ENCODE measurements at places on chromosomes 2 and 18.

- no peak for DNase-seq
These were observed 71.0 kb downstream of the PDE1A start for GRCh38 chr2:182355815-182356214.

GRCh38 chr18:58405107-58405898 lies 223.6 kb downstream of the ALPK2 start:
- DNase-seq, result no peak

DNA sequence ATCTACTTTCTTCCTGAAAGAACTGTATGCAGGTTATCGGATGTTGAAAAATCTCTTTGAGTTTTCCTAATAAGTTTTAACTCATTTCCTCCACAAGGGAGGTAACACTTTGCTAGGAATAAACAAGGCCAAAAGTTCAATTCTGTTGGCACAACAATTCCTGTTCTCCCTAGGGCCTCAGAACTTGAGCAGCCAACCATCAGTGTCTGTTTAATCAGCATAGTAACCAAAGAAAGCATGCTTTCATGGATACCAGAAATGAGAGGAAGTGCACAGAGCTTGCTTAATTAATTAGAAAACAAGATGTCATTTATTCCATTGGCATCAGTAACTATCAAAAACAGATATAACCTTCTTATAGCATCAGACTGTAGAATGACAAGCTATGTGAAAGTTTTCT lies 503.2 kb upstream of the CNTNAP5 start:
- no peak for DNase-seq

DNA sequence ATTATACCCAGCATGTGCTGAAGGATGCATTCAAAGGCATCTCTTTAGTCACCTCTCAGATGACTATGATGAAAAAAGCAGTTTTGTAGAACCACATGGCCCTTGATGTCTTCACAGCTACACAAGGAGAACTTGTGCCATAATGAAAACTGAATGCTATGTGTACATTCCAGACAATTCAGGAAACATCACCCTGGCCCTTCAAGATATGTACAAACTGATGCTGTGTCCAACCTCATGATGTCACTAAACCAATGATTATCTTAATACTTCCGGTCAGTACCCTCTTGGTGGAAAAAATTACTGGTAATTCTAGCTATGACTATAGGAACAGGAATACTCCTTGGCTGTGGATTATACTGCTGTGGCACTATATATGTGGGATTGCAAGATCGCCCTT lies 20.0 kb downstream of the DUSP11 start:
- no peak for DNase-seq

DNA sequence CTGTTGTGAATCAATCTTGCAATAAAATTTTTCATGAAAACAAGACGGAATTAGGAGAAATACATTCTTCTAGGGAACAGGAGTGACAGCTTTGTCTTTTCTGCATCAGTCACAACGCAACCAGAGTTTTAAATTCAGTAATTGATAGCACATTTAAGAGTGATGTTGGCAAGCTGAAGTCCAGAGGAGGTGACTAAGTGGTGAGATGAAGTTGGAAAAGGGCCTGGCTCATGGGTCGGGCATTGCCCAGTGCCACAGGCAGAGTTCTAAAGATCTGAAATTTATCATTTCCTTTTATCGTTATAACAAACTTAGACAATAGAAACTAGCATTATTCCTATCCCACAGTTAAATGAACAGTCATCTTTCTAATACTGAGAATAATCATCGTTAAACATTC lies 764.6 kb upstream of the ZEB2 start:
- no peak for DNase-seq

DNA sequence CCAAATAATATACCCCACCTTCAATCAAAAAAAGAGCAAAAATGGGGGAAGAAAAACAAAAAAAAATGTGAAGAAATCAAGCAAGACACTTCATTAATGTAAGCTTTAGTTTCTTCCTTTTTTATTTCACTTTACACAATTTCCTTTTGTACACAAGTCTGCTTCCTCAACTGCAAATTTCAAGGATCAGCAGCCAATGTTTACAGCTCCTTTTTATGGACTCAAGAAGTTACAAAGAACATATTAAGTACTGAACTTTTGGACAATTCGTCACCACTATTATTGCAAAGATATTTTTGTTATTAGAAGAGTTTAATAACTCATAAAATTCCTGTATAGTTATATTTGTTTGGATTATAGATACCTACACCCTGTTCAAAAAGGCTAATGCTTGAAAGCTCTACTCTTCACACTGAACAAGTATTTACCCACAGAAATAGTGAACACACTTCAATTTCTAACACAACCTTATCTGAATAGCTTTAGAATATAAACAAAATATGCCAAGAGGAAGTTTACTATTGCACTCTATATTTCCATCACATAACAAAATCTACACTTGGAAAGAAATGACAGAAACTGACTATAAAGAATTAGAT lies 658.7 kb upstream of the CNTNAP5 start:
- no peak for DNase-seq

DNA sequence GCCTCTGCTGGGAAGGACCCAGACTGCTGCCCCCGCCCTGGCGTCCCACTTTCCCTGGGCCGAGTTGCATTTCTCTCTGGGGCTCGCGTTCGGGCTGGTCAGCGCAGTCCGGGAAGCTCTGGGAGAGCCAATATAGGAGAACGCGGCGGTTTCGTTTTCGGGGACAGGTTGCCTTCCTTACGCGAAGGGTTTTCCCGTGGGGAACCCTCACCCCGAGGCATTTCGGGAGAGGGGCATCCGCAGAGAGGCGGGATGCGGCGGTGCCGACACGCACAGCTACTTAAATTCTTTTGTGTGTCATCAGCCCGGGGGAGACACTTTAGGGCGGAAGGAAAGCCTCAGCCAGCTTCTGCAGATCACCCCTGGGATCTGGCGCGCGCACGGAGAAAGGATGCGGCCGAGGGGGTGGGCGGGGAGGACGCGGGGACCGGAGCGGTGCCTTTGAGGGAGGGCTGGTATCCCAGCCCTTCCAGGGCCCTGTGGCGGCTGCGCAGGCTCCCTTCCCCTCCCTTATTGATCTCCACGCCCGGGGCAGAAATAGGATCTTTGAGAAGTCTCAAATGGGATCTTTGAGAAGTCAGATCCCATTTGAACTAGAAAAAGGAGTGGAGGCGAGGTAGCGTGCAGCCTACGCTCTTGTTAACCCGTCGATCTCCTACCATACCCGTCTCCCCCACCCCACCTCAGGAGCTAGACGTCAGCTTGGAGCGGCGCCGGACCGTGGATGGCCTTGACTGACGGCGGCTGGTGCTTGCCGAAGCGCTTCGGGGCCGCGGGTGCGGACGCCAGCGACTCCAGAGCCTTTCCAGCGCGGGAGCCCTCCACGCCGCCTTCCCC lies 1.2 kb downstream of the GATA6 start:
- no peak for DNase-seq

- no peak for DNase-seq
These were observed 65.0 kb upstream of the NYAP2 start for GRCh38 chr2:225334514-225334913.

DNA sequence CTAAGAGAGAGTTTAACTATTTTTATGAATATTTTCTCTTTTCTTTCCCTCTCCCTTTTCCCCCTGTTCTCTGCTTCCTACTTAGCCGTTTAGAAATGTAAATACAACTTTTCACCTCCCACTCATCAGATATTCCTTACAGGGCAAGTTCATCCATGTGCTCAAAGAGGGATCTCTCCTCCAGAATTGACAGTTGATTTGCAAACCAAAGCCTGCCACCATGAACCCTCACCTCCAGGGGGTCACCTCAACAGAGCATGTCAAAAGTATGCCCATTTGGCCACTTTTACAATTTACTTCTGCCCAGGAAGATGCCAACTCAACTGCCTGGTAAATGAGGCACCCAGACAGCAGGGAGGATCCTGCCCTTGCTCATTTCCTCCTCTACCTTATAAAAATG lies 149.2 kb upstream of the GYPC start:
- no peak for DNase-seq

- DNase-seq, result no peak
These were observed 16.5 kb downstream of the CDH19 start for GRCh38 chr18:66587430-66587829.

- no peak for DNase-seq
These were observed 144.1 kb downstream of the EVA1A start for GRCh38 chr2:75416420-75417342.

GRCh38 chr18:6553234-6553900 lies 138.7 kb upstream of the L3MBTL4 start:
- no peak for DNase-seq

- no peak for DNase-seq
These were observed 125.4 kb downstream of the SPTBN1 start for GRCh38 chr2:54581326-54582039.

DNA sequence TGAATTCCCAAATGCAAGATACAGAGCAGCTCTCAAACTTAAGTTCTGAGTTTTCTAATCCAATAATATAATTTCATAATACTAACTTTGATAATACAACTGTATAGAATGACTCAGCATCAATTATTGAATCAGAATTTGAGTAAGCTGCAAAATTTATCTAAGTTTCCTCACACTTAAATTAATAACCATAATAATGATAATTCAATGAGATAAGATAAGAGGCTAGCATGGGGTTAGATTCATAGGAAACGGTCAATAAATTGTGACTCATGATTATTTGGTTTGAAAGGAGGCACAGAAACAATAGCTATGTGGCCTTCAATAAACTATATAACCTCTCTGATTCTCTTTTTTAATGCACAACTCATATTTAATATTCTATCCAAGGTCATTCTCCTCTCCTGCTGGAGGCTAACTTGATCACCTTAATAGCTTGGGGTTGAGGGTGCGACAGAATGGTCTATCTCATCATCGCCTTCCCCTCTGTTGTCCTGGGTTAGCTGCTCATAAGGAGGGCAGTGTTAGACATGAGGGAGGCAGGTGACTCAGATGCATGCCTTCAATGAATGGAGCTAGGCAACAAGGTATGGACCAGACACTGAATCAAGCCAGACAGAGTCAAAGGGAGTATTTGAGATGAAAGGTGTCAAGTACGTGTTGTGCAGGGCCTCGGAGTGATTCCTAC lies 36.2 kb upstream of the BMP10 start:
- DNase-seq, result no peak

GRCh38 chr2:235384624-235385023 lies 109.2 kb upstream of the AGAP1 start:
- no peak for DNase-seq

DNA sequence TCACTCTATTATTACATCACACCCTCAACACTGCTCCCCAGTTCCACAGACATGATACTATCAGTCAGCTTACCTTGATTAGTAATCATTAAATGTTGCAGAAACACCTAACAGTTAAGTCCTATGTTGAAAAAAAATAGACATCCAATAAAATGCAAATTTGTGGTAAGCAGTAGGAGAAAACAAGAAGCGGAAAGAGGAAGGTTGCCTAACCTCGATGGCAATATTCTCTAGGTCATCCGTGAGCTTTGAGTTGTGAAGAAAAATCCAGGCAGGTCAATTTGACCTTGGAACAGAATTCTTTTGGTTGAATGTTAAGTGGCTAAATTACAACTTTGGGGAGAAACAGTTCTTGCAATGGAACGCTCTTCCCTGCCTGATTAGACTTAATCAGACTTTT lies 264.4 kb downstream of the AFF3 start:
- no peak for DNase-seq

GRCh38 chr18:60555625-60556024 lies 183.1 kb upstream of the MC4R start:
- DNase-seq, result no peak

DNA sequence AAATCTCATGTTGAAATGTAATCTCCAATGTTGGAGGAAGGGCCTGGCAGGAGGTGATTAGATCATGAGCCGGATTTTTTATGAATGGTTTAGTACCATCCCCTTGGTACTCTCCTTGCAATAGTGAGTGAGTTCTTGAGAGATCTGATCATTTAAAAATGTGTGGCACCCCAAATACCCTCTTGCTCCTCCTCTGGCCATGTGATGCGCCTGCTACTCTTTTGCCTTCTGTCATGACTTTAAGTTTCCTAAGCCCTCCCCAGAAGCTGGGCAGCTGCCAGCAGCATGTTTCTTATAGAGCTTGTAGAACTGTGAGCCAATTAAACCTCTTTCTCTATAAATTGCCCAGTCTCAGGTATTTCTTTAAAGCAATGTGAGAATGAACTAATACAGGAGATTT lies 72.6 kb upstream of the FIGN start:
- DNase-seq, result no peak

DNA sequence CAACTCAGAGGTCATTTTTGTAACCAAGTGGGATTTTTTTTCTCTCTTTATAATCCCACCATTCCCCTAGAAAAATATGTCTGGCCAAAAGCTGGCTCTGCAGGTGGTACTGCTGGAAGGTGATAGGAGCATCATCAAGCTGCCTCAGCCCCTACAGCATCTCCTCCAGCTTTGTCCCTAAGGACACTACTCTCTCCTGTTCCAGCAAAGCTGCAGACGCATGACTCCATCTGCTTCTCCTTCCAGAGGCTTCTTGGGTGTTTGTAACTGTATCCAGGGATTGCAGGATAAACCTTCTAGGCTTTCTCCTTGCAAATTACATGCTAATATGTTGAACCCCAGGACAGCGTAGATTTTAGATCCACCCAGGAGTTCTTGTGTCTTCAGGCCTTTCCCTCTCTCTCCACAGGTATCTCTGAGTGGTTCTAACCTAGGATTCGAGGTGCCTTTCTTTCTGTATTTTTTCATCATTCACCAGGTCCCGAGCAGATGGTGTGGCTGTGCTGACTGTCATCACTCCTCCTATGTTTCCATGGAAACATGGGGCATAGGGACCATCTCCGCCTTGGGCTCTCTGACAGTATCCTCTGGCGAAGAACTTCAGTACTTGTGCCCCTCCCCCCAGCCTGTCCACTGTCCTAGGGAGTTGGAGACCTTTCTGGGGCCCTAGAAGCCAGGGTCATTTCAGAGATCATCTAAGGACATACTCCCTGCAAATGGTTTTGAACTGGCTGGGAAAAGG lies 34.3 kb downstream of the AFF3 start:
- no peak for DNase-seq

- DNase-seq, result no peak
These were observed 221.9 kb downstream of the HDAC4 start for GRCh38 chr2:239178954-239179353.

DNA sequence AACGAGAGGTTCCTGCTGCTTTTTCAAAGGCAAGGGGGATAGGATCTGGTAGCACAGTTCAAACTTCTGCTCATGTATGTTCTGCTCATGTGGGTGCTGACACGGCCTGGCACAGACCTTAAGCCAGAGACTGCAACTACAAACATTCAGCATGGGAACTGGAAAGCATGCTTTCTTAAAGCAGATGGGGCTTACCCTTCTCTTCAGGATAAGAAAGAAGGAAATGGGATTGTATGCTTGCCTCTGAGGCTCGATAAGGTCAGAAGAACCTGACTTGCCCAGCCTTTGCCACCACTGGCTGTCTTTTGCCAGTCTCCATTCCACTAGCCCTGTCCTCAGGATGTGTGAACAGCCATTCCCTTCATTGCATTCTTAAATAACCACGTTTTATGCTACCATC lies 10.7 kb downstream of the DOCK10 start:
- no peak for DNase-seq

GRCh38 chr2:127034883-127035611 lies 71.9 kb downstream of the BIN1 start:
- no peak for DNase-seq
